ENCODE measurements at places on chromosomes 5 and 9.

- DNase-seq, result no peak
Observed at GRCh38 chr5:51651476-51651875, 268.2 kb downstream of the ISL1 start.

GRCh38 chr5:72166070-72166979, 59.0 kb downstream of the MAP1B start:
- peak; percentile 58 for DNase-seq

GRCh38 chr5:80565330-80565729, 4.8 kb downstream of the ANKRD34B start:
- DNase-seq, result no peak

DNA sequence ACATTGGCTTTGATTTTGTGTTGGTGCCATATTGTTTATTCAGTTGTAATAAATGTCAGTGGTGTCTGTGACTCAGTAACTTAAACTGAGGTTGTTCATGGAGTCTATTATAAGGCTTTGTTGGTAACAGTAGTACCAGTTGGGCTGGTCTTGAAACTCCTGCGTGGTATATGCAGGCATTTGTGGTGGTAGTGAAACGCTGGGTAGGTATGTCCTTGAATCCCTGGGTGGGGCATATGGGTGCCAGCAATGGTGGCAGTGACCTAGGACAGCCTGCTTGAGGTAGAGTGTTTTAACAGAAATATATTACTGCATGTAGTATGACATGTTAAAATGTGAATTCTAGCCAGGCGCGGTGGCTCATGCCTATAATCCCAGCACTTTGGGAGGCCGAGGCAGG, 1058.5 kb upstream of the SEMA6A start:
- DNase-seq, result no peak

GRCh38 chr9:110746211-110746930, 77.8 kb downstream of the MUSK start:
- DNase-seq, result no peak

GRCh38 chr5:157971571-157972216, 112.7 kb upstream of the CLINT1 start:
- DNase-seq, result no peak

GRCh38 chr9:14320271-14321181, 6.6 kb upstream of the NFIB start:
- no peak for DNase-seq

- no peak for DNase-seq
Observed at GRCh38 chr5:103313056-103313455, 54.5 kb downstream of the MACIR start.

GRCh38 chr9:108053555-108054061, 564.0 kb upstream of the KLF4 start:
- DNase-seq, result no peak

DNA sequence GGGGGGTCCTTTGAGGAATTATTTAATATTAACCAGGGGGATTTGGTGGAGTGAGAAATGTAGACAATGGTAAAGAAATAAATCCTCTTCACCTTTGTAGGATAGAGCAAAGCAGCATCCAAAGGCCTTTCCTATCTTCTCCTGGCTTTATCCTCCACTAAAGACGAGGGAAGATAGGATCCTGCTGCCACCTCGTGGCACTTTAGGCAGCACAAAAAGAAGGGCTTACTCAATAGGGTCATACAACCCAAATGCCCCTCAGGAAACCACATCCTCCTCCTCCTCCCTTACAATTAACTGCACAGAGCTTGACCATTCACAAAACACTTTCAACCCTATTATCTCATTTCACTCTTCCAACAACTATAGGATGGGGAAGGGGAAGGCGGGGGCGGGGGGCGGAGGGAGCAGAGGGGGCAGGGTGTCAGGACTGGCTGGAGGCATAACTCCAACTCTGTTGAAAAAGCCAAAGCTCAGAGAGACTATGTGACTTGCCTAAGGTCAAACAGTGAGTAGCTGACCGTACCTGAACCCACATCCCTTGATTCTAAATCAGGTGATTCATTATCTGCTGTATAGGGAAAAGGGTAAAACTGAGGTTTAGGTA, 45.4 kb upstream of the MYOT start:
- no peak for DNase-seq

DNA sequence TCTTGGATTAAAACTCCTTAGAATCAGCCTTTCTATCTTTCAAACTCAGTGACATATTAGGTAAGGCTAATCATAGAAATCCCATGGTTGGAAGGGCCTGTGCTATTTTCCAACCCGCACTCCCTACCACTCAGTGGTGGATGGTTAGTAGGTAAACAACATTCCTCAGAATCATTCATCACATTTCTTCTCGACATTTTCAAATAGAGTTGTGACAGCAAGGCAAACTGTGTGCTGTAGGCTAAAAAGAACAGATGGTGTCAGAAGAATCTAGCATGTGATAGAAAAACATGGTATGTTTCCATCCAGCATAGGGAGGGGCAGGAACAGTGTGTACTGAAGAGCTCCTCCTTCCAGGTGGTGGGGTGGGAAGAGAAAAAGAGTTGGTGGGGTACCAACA, 227.3 kb upstream of the NMUR2 start:
- DNase-seq, result no peak

DNA sequence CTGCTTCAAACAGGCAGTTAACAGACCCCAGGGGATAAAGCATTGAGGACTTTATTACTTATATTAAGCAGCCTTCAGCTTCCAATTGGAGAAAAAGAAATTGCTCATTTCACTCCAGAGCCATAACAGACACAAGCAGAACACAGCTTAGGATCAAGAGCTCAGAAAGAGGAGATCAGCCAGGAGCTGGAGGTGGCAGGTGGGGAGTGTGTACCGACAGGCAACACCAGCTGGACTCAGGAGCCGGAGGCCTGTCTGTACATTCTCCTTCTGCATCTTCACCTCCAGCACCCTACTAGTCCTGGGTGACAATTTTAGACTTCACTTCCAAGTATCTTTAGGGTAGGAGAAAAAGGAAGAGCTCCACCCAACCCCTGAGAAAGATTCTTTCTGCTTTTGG, 35.8 kb downstream of the NRG2 start:
- DNase-seq, result no peak

GRCh38 chr9:130630506-130631330, 33.7 kb upstream of the PRDM12 start:
- no peak for DNase-seq

DNA sequence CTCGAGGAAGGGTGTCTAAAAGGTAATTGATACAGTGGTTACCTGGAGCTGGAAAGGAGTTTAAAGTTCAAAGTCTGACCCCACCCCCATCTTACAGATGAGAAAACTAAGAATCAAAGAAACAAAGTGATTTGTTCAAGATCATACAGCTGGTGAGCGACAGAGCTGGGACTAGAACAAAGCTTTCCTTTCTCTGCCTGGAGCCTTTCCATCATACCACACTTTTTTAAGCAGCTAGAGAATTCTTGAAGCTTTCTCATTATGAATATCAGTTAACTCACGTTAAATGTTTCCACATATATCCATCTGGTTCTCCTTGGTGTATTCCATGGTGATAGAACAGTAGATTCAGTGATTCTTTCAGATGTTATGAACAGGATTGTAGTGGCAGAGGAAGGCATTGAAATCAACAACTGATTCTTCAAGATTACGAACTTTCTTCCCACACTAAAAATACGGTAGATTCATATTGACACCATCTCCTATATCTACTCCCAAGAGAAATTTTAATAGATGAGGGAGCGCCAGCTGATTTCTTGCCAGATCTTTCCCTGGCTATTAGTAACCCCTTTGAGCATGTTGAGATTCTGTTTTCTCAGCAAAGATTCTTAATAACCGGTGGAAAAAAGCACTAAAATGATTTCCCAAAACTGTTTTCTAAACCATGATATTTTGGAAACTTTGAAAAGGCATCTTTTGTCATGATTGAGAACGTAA, 233.7 kb downstream of the ADAMTSL1 start:
- no peak for DNase-seq

- DNase-seq, result no peak
Observed at GRCh38 chr5:177593511-177593910, 1.5 kb downstream of the TMED9 start.

GRCh38 chr5:172773481-172774469, 2.8 kb upstream of the DUSP1 start:
- DNase-seq, result no peak

DNA sequence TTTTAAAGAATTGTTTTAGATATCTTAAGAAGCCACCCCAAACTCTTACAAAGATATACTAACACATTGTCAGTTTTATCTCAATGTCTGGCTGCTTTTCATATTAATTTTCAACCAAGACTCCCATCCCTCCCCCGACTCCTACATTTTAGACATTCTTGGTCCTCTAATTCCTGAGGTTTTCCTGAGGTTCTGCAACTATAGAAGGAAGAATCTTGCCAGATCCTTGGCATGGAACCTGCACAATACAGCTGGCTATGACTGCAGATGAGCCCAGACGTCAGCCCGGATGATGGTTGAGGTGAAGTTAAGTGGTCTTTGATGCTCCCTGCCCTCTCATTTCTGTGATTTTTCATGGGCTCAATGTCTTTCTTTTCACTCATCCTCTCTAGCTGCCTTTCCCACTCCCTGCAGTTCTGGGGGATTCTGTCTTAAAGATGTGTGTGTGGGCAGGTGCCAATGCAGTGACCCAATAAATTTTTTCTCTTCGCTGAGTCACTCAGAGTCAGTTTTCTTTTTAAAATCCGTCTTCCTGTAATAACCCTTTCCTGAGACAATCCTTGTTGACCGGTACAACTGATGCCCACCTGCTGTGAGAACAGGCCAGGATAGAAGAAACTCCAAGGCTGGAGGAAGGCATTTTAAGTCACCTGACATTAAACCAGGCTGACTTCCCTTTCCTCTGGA, 237.8 kb upstream of the GAS1 start:
- DNase-seq, result no peak

DNA sequence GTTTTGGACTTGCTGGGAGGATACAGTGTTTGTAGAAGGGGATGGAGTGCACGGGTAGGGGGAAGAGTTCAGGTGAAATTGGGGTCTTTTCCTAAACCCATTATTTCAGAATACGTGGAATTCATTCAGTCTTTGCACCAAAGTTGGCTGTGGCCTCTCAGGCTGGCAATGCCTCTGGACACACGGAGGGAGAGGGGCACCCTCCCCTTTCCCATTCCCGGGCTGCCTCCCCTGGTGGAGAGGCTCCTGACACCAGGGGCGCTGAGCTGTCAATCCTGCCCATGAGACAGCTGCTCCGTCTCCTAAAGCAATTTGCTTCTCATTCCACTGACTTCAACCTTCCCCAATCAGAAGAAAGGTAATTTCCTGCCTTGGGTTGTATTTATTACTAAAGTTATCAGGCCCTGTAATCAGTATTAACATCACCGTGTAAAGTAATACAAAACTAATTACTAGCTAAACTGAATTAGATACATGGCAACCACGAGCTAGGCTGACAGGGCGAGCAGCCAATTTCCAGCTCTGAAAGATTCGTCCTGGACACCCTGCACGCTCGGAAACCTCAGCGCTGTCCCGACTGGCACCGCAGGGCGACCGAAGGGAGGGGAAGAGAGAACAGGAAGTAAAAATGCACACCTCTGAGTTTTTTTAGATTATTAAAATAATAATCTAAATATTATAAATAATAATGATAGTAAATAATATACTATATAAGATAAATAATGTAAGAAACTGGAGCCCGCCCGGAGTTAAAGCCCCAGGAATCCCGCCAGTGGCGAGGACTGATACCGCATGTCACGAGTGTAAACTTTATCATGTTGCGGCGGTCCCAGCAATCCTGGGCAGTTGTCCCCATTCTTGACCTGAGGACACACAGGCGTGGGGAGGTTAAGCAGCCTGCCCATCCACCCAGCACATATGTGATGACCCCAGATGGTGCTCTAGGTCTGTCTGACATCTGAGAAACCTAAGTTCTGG, 6.9 kb upstream of the OLFM1 start:
- no peak for DNase-seq

- no peak for DNase-seq
Observed at GRCh38 chr5:2333291-2333690, 418.2 kb downstream of the IRX2 start.

DNA sequence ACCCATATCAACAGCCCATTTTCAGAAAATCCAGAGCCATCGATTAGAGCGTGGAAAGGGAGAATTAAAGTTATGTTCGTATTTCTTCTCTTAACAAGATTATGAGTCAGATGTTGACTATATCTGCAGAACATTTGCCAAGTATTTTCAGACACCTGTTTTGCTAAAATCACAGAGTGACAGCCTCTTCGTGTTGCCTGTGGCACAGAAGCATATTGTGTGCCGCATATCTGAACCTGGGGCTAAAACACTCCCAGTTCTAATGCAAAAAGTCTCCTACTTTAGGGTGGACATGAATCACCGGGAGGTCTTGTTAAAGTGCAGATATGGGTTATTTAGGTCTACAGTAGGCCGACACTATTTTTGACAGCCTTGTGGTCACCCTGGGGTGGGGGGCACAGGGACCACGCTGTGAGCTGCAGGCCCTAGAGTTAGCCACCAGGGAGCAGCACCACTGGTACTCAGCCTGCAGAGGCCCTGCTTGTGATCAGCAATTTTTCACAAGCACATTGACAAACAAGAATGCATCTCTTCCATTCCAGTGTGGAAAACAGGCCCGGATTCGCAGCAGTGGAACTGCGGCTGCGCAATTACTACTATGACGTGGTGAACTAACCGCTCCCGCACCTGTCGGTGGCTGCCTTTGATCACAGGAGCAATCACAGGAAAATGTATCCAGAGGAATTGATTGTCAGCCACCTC, 93.5 kb downstream of the SYK start:
- no peak for DNase-seq

GRCh38 chr9:120138955-120139354, 441.0 kb downstream of the CDK5RAP2 start:
- no peak for DNase-seq

DNA sequence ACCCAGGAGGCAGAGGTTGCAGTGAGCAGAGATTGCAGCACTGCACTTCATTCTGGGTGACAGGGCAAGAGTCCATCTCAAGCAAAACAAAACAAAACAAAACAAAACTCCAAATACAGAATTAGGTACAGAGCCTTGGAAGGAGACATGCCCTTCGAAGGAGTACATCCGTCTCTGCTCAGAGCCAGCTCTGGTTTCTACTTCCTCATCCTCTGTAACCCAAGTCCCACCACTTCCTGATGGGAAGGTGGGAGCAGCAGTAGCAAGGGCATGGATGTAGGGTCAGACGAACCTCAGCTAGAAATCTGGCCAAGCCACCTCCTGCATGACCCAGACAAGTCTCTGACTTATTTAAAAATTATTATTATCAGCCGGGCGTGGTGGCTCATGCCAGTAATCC, 16.5 kb upstream of the STXBP1 start:
- no peak for DNase-seq

DNA sequence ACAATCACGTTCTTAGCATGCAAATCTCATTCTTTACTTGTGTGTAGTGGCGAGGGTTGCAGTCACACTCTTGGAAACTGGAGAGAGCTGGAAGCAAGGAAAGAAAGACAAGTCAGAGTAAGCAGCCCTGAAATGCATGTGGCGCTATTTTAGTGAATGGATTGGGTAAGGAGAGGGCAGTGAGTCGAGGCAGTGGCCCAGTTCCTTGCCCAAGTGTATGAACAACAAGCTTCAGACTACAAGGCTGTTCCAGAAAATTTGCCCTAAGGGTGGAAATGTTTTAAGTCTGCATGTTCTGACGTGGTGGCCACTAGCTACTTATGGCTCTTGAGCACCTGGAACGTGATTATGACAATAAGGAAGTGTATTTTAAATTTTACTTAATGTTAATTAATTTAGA, 59.4 kb upstream of the PTPN3 start:
- DNase-seq, result no peak

Data from brain pericyte (primary cell).